Renal cortex interstitium (tissue), 15 donors: ENCODE measurements at places on chromosomes 1 and 21. TPM values are rescaled to one million over a fixed set of nuclear protein-coding genes. Genes with fewer than 3 reads are reported as not detected.
A peak's percentile ranks its signal among the peaks of the same experiment; 100 is the strongest.

Gene ERG
- 19.8 TPM for polyA plus RNA-seq

Gene ANGPTL3
- 7.2 TPM for polyA plus RNA-seq

Gene FHAD1
- 6.5 TPM for polyA plus RNA-seq

Gene PCAT6
- polyA plus RNA-seq = 3.8 TPM

Gene POLR3C
- polyA plus RNA-seq = 39.3 TPM

Gene GREM2
- polyA plus RNA-seq = 1.4 TPM

Gene GPR37L1
- polyA plus RNA-seq = 0.06 TPM

Gene SHE
- polyA plus RNA-seq = 10.4 TPM

Gene RGS8
- 0.03 TPM for polyA plus RNA-seq

Gene TMEM200B
- polyA plus RNA-seq = 16.4 TPM

GRCh38 chr1:1425753-1426495 lies 4.8 kb upstream of the ANKRD65 start:
- no peak for DNase-seq

DNA sequence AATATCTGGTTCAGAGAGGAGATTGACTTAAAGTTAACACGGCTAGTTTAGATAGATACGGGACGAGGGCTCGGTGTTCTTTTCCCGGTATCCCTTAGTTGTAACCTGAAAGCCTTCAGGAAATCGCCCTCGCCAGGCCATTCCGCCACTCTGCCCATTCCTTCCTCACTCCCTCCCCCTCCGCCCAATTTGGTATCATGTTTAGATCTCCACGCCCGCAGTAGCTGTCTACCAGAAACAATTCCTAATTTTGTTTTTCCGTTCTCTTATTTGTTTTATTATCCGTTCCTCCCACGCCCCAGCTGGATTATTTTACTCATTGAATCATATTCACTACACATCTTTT lies 685 bp upstream of the VAMP4 start:
- no peak for DNase-seq

- no peak for DNase-seq
Measured at GRCh38 chr1:54965624-54966340, 14.6 kb upstream of the TMEM61 start.

DNA sequence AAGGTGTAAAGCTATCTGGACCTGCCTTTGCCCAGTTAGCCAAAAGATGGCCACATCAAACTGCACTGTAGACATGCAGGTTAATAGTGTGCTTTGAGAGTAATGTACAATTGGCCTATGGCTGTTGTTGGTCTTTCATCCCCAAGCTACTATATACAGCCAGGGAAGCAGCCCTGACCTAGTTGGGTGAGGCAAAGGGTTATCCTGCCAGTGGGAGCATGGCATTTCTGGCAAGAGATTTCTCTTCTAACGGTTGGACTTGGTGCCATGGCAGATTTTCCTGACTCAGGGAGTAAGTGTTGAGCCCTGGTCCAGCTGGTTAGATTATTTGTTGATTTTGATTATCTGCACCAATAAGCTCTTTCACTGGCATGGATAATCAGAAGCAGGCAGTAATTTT lies 119.8 kb downstream of the SDCCAG8 start:
- no peak for DNase-seq

GRCh38 chr1:24705260-24706073 lies 39.8 kb upstream of the CLIC4 start:
- no peak for DNase-seq

- DNase-seq = no peak
Measured at GRCh38 chr1:156754219-156754618, 2.7 kb upstream of the HDGF start.

DNA sequence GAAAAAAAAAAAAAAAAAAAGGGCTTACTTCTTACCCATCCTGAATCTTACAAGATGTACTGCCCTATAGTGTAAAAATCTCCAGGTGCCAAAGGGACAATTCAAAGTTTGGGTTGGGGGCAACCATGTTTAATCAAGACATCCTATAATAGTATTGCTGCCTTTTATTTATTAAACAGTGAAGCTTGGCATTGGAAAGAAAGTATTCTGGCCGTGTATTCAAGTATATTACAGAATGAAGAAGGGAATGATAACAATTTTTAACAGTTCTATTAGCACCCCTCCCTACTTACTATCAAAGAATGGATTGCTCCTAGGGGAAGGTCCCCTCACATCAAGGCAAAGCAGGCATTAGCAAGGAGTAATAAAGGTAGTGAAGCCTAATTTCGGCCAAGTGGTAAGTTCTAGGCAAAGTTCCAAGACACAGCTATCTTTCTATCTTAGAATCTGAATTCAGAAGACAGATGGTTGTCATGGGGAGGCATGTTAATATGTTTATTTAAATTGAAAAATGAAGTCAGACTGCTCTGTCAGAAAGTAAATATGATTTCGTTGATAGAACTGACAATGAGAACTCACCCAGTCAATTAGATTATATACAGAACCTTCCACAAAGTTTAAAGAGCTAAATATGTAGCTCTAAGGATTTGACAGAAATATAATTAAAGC lies 24.6 kb downstream of the ST7L start:
- DNase-seq = no peak

- no peak for DNase-seq
Measured at GRCh38 chr21:44805226-44805625, 3.6 kb upstream of the UBE2G2 start.

DNA sequence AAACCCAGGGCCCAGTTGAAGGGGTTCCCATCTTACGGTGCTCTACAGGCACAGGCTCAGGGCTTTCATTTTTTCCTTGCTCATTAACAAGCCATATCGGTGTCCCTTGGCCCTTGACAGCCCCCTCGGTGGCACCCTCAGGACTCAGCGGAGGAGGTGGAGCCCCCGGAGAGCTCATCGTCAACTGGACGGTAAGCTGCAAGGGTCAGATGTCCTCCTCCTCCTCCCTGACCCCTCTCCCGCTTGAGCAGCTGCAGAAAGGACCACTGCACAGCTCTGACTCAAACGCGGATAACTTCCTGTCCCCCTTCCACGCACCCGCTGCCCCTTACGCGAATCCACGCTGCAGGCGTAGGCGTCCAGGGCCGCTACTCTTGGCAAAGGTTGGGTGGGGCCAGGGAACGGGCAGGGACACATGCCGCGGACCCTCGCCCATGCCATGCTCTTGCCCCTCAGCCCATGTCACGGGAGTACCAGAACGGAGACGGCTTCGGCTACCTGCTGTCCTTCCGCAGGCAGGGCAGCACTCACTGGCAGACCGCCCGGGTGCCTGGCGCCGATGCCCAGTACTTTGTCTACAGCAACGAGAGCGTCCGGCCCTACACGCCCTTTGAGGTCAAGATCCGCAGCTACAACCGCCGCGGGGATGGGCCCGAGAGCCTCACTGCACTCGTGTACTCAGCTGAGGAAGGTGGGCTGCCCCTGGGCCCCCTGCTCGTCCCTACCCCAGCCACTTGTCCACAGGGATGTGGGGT lies 14.7 kb downstream of the TMEM81 start:
- DNase-seq = no peak

GRCh38 chr1:28096210-28097099 lies 8.0 kb upstream of the EYA3 start:
- no peak for DNase-seq

- DNase-seq = peak; percentile 30
Measured at GRCh38 chr1:224430511-224431113, 4.0 kb downstream of the WDR26 start.

DNA sequence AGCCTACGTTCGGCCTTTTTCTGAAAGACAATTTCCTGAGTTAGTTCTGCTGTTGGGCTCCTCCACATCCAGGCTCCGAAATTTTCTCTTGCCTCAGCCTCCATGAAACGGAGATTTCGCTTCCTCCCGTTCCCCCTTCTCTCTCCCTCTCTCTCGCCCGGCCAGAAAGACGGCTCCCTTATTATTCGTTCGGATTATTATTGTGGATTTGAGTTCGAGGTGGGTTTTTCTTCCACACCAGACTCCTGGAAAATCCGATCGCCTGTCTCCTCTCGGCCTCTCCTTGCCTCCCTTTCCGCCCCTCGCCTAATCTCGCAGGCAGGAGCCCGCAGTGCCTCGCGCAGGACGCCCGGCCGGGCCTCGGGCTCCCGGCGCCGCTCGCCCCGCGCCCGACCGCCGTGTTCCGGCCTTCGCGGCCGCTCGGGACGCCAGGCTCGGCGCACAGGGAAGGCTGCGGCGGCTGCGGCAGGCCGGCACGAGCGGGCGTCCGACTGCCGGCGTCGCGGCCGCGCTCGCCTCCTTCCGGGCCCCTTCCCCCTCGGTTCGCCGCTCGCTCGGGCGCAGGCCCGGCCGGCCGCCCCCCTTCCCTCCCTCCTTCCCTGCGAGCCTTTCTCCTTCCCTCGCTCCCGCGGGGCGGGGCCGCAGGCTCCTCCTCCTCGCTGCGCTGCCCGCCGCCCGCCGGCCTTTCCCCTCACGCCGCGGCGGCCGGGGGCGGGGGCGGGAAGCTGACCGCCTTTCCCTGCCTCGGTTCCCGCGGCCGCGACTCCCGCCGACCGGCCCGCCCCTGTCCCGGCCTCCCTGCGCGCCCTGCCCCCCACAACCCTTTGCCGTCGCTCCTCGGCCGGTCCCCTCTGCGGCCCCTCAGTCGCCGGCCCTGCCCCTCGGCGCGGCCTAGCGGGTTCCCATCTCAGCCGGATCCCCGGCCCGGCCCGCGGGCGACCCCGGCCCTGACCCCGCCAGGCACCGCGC lies at the start of gene ARHGEF11:
Gene ARHGEF11, minus strand, starts transcription at position 493 of the 969 bp plus-strand sequence. CDS start 1,412 bp downstream, outside the sequence.
- peak; percentile 84 for DNase-seq

DNA sequence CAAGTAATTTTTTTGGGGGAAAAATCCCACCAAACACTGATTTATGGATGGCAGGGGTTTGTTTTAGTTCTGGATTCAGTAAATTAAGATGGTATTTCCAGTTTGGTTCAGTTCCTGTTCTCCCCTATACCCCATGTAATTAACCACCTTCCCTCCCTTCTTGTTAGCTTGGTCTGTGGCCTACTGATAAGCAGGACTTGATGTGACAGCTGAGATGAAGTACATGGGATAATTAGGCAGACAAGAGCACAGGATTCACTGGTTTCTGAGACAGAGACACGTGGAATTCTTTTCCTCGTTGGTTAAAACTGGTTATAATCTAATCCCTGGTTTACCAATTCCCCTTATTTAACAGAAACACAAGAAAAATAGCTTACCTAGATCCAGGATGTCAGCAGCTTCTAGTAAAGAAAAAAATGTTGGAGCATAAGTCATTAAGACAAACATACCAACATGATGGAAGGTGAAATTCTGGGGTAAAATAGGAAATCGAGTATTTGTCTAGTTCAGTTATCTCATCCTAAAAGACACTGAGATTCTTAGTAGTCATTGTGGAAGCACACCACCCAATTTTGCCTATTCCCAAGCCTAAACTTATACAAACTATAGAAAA lies 81.5 kb downstream of the SCMH1 start:
- no peak for DNase-seq

DNA sequence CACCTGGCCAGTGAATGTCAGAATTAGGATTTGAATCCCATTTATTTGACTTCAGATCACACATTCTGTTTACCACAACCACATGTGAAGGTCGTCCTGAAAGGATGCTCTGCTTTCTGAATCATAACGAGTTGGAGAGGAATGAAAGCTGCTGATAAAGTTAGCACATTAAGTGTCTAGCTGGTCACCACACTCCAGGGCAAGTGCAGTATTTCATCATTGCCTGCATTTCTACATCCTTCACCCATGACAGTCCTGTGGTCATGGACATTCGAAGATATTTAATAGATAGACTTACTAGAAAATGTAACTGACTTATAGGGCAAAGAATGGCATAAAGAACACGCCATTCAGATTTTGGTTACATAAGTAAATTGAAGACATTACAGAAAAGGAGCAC lies 52.7 kb upstream of the ST6GALNAC3 start:
- DNase-seq = no peak

- DNase-seq = no peak
Measured at GRCh38 chr1:247013391-247013790, 5.5 kb upstream of the ZNF695 start.

DNA sequence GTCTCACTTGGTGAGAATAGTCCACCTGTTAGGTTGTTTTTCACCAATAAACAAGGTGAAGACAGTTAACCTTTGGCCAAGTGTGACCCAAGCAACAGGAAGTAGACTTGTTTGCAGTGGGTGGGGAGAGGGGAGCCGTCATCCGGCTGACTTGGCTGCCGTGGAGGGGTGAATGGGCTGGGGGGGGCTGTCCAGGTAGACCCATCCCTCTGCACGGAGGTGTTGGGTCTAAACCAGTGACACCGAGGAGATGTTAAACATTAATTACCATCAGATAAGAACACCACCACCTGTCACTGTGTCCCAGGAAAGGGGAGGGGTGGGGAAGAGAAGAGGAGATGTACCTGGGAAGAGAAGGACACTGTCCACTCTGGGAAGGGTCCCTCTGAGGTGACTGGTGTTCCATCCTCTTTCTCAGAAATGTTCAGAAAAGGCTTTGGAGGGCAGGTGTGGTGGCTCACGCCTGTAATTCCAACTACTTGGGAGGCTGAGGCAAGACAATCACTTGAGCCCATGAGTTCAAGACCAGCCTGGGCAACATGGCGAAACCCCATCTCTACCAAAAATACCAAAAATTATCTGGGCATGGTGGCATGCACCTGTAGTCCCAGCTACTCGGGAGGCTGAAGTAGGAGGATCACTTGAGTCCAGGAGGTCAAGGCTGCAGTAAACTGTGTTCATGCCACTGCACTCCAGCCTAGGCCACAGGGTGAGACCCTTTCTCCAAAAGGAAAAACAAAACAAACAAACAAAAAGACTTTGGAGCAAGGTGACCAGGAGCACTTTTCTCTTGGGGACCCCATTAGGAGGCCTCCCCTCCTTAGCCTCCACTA lies 6.7 kb upstream of the MYOM3 start:
- DNase-seq = no peak

DNA sequence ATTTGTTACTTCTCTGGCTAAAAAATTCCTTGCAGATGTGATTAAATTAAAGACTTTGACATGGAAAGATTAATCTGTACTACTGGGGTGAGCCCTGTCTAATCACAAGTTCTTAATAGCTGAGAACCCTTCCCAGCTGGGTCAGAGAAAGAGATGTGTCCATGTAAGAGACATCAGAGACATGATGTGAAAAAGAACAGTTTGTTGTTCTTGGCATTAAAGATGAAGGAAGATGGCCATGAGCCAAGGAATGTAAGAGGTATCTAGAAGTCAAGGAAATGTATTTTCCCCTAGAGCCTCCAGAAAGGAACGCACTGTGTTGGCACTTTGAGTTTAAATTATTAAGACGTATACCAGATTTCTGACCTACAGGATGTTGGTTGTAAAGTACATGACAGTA lies 1271.5 kb upstream of the PRMT6 start:
- peak; percentile 26 for DNase-seq

GRCh38 chr1:227746676-227747075 lies 11.4 kb downstream of the SNAP47 start:
- DNase-seq = no peak
